Gastrocnemius medialis (tissue), 4 donors: ENCODE measurements at places on chromosomes 13 and 19. TPM values are rescaled to one million over a fixed set of nuclear protein-coding genes. Genes with fewer than 3 reads are reported as not detected.
A peak's percentile ranks its signal among the peaks of the same experiment; 100 is the strongest.

Gene ONECUT3
- not detected for total RNA-seq

Gene ZNF528
- 4.9 TPM for total RNA-seq

- DNase-seq: no peak
These were observed 747.2 kb upstream of the PRR20A start for GRCh38 chr13:56393549-56393948.

Gene SPRED3
- 0.05 TPM for total RNA-seq

Gene MIR17HG
- not detected for total RNA-seq

GRCh38 chr13:83796364-83796763 is 85.9 kb downstream of the SLITRK1 start:
- no peak for DNase-seq

Gene FARP1
- 3.5 TPM for total RNA-seq

DNA sequence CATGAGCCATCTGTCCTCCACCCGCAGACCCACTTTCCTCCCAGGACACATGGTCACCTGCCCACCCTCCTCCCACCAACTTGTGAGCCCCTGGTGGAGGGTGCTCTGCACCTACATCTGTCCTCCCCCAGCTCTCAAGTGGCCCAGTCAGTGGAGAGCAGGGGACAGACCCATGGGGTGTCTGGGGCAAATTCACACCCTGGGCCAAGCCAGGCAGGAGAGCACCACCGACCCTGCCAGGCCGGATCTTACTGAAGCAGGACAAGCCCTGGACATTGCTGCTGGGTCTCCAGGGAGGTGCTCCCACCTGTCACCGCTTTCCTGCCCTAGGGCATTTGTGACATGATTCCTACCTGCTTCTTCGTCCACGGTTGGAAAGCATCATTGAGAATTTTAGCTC is 221.6 kb downstream of the TUBA3C start:
- no peak for DNase-seq

GRCh38 chr13:26663791-26664190 is 96.8 kb downstream of the GPR12 start:
- DNase-seq: no peak

- no peak for DNase-seq
These were observed 504.5 kb downstream of the FOXO1 start for GRCh38 chr13:40161931-40162330.

DNA sequence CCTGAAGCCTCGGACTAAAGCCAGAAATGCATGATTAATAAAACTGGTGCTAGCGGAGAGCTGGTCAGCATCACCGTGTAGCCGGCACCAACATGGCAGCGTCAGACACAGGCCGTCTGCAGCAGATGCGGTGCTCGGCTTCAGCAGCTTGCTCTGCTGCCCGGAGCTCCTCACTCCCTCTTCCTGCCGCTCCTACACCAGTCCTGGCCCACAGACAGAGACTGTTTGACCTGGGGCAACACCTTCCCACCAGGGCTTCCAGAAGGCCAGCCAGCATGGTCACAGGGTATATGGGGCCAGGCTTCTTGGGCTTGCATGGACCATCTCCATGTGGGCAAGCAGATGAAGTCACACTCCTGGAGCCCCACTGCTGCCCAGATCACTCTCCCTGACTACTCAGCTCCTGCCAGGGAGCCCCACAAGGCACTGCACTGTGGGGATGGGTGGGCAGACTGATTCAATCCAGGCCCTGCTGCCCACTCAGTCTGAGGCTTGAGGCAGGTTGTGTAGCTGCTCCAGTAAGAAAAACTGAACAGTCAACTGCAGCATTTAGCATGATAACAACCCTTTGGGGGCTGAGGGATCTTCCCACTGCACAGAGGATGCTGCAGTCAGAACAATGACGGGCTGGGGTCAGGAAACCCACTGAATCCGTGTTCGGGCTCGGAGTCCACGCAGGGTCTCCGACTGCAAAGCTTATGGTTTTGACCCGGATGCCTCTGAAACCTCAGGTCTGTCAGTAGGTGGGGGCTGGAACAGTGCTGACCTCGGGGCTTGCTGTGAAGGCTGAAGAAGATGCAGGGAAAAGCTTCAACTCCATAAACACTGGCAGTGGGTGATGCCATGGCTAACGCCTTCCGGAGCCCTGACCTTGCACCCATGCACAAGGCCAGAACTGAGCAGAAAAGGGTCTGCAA is 45.6 kb downstream of the CEBPG start:
- DNase-seq: no peak

DNA sequence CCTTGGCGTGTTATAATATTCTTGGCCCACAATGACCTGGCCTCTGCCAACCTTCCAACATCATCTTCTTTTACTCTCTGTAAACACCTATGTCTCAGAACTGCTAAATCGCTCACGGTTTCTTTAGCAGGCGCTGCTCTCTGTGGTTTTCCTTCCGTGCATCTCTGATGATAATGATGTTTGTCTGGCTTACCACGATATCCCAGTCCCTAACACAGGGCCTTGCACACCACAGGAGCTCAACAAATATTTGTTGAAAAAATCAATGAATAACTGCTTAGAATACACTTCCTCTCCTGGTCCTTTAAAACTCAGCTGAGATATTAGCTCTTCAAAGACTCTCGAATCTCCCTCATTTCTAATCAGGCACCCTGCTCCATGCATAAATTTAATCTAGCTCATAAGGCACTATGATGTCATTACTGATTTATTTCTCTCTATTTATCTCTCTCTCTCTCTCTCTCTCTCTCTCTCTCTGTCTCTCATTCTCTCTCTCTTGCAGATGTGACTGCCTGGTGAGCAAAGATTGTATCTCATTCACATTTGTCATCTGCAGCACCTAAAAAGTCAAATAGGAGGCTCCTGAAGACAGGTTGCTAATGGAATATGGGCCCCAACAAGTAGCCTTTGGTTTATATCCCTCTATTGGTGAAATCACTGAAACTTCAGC is 206.4 kb downstream of the NHLRC3 start:
- no peak for DNase-seq

GRCh38 chr13:113429608-113429985 is 23.7 kb downstream of the ADPRHL1 start:
- DNase-seq: no peak

GRCh38 chr19:28509079-28509895 is 703.7 kb downstream of the UQCRFS1 start:
- peak; percentile 46 for DNase-seq

Gene MISP3
- 8.0 TPM for total RNA-seq

DNA sequence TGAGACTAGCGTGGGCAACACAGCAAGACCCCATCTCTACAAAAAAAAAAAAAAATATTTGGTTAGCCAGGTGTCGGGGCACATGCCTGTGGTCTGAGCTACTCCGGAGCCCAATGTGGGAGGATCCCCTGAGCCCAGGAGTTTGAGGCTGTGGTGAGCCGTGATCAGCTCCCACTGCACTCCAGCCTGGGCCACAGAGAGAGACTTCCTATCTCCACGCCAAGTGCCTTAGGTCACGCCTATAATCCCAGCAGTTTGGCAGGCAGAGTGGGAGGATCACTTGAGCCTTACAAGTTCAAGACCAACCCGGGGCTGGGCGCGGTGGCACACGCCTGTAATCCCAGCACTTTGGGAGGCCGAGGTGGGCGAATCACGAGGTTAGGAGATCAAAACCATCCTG is 8.7 kb upstream of the ADAT3 start:
- no peak for DNase-seq
